Suppressor macrophage (primary cell): ENCODE measurements at places on chromosomes 4 and X.

GRCh38 chr4:94306713-94307112 lies 35.9 kb downstream of the HPGDS start:
- DNase-seq: no peak

GRCh38 chr4:73718375-73719373 lies 21.7 kb upstream of the CXCL8 start:
- DNase-seq: no peak

- no peak for DNase-seq
Measured at GRCh38 chr4:159252491-159252890, 149.6 kb downstream of the RAPGEF2 start.

- no peak for DNase-seq
Measured at GRCh38 chr4:78342125-78342524, 209.4 kb upstream of the ANXA3 start.

- no peak for DNase-seq
Measured at GRCh38 chr4:7705593-7705992, 234.1 kb downstream of the AFAP1 start.

DNA sequence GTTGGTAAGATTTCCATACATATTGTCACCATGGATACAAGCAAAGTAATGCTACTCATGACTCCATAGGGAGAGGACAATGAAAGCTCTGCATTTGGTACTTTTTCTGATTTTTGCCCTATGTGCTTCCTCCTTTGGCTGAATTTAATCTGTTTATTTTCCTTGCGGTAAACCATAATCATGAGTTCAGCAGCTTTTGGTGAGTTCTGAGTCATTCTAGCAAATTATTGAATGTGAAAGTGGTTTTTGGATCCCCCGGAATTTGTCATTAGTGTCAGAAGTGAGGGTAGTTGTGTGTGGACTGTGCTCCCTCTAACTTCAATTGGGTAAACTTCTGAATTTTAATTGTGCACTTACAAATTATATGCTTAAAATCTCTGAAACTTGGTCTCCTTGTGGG lies 170.3 kb downstream of the MOSPD2 start:
- no peak for DNase-seq

DNA sequence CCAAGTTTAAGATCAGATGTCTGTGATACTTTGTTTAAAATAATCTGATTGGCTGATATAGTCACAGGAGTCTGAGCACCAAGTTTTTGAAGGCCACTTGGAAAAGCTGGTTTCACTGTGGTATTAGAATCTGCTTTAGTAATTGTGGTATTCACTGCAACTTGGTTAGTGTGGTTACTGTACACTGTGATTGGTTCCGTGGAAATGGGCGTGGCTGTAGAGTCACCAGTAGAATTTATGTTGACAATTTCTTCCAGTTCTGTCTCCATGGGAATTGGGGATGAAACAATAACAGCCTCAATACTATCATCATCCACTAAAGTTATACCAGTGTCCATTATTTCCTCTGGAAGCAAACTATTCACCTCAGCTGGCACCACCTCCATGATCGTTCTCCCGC lies 26.2 kb downstream of the LIN54 start:
- no peak for DNase-seq

DNA sequence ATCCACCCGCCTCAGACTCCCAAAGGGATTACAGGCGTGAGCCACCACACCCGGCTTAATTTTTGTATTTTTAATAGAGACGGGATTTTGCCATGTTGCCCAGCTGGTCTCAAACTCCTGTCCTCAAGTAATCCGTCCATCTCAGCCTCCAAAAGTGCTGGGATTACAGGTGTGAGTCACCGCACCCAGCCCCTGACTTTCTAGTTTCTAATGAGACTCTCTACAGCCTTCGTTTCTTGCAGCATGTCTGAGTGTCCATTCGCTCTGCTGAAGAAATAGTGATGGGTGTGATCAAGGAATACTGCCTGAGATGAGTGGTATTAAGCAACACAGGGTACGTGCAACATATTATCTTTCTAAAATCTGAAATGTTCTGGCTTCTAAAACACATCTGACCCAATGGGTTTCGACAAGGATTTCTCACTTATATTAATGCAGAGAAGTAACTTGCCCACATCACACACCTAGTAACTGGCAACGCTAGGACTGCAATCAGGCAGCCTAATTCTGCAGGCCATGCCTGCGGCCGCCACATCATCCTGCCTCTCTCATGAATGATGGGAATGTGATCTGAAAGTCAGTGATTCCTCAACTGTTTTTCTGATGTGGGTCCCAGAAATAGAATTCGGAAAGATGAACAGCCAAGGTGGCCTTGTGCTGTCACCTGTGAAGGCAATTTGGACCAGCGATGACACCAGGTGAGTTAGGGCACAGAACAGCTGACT lies 74.3 kb downstream of the RBM47 start:
- DNase-seq: no peak

DNA sequence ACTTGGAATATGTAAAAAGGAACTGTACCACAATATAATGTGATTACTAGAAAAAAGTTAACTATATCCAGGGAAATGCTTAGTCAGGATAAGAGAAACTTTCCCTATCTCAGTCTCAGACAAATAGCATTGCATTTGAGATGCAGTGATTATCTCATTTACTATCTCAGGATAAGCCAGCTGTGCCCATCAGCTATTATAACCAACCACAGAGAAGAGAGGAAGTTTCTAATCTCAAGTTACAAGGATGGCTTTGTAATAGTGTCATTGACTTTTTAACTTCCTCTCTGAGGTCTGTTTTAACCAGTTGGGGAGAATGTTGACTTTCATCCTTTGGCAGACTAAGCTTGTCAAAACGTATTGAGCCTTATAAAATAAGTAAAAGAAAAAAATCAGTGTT lies 56.5 kb downstream of the SNX25 start:
- no peak for DNase-seq

DNA sequence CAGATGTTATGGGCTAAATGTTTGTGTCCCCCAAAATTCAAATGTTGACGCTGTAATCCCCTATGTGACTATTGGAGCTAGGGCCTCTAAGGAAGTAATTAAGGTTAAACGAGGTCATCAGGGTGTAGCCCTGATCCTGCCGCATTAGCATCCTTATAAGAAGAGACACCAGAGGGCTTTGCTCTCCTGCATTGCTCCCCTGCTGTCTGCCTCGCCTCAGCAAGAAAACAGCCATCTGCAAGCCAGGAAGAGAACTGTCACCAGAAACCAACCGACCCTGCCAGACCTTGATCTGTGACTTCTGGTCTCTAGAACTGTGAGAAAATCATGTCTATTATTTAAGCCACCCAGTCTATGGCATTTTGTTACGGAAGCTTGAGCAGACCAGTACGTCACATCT lies 331.9 kb downstream of the DCTD start:
- DNase-seq: no peak

GRCh38 chrX:19739683-19740082 lies 147.7 kb downstream of the SH3KBP1 start:
- peak; percentile 63 for DNase-seq

- DNase-seq: no peak
Measured at GRCh38 chr4:6198768-6199421, 1.5 kb downstream of the JAKMIP1 start.

- no peak for DNase-seq
Measured at GRCh38 chr4:7209699-7210098, 17.4 kb downstream of the SORCS2 start.

DNA sequence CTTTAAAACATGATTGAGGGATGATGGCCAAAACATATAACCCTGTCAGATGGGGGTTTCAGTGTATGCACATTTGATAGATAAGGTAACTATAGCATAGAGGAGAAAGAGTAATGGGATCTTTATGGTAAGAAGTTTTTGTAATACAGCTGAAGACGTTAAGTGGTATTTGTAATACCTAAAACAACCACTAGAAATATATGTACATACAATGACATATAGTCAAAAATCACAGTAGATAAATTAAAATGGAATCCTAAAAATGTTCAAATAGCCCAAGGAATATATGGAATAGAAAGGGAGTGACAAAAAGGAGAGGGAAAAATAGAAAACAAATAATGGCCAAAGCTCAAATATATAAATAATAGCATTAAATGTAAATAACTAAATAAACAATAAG lies 371.3 kb upstream of the FSTL5 start:
- no peak for DNase-seq

- peak; percentile 42 for DNase-seq
Measured at GRCh38 chr4:37365888-37366287, 121.3 kb downstream of the NWD2 start.

DNA sequence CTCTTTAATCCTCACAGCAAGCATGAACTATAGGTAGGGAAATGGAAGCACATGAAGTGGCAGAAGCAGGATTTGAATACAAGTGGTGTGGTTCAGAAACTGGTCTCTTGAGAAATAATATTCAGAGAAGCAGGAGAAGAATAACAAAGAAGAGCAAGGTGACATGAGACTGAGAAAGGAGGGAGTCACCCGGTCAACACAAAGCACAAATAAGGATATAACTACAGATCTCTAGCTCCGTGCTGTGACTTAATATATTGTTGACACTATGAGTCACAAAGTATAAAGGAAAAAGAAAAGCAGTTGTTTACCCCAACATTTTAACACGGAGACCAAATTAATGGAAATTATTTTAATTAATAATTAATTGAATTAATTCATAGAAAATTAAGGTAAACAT lies 204.5 kb downstream of the CPE start:
- no peak for DNase-seq

- no peak for DNase-seq
Measured at GRCh38 chr4:147578051-147578476, 39.1 kb upstream of the TMEM184C start.

DNA sequence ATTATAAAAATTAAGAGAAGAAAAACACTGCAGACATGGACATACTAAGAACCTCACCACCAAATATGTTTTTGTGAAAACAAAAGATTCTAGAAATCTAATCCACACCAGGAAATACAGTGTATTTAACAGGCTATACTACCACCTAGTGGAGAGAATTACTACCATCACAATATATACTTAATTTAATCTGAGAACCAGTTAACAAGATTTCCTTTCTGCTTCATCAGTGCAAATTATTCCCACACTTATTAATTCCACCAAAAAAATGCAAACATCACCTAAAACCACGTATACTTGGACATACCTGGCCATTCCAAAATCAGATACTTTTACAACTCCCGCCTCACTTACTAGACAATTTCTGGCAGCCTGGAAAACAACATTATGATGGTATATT lies 7.0 kb upstream of the TXK start:
- no peak for DNase-seq

GRCh38 chr4:170425040-170425439 lies 335.3 kb upstream of the AADAT start:
- DNase-seq: no peak

DNA sequence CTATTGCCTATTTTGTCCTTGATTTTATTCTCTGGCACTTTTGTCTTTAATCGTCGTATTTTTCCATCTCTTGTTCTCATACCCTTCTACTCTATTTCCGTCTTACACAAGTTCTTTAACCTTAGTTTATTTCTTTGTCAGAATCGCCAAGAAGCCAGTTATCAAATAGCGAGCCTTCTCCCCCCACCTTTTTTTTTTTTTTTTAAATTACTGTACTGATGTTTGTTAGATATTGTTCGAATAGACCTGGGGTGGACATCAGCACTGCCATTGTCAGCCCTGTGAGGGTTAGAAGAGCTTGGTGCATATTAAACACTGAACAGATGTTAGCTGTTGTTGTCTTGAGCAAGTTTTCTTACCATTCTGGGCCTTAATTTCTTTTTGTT lies 1.2 kb downstream of the SPCS3 start:
- DNase-seq: no peak

DNA sequence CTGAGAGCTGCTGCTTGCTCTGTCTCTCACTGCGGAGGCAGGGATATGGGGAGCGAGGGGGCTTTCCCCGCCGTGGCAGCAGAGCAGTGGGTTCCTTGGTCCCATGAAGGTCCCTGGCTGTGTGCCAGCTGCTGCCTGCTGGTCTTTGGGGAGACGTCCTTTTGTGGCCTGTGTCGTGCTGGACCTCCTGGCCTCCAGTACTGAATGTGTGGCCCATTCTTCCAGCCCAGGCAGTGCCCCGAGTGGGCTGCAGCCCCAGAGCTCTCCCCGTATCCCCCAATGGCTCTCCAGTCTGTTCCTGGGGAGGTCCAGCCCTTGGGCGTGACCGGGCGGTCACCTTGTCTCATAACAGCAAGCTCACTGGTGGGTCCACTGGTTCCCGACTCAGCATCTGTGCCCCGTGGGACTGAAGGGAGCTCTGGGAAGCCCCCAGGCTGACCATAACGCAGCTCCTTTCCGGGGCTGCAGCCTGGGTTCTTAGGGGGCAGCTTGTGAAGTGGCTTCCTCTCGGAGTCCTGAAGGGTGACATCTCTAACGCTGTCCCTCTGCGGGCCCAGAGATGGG lies 115.6 kb downstream of the SMIM20 start:
- no peak for DNase-seq

GRCh38 chrX:124406294-124407014 lies 60.1 kb downstream of the SH2D1A start:
- peak; percentile 53 for DNase-seq

DNA sequence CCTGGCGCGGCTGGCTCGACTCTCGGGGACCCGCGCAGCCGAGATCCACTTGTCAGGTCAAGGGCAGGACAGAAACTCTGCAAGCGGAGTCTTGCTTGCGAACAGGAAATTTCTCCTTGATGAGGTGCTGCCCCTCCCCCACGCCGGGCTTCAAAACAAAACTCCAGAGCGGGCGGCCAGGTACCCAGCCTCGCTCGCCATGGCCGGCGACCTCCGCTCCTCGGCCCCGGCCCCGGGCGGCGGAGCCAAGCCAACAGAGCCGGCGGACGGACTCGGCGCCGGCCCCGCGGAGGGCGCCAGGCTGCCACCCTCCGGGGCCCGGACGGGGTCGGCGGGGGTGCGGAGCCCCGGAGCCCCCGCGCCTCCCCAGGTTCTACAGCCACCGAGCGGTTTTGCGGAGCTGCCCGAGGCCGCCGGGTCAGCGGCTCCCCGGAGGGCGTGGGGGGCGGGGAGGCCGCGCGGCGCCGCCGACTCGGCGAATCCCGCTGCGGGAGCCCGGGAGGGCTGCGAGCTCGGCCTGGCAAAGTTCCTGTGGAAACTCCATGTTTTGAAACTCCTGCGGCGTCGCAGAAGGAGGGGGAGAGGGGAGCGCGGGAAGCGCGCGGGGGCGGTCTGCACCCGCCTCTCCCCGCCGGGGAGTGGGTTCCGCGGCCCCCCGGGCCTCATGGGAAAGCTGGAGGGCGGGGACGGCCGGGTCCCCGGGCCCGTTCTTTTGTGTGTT lies 11.7 kb upstream of the BCOR start:
- DNase-seq: peak; percentile 37

- DNase-seq: no peak
Measured at GRCh38 chr4:153398713-153399112, 54.2 kb downstream of the MND1 start.

- DNase-seq: no peak
Measured at GRCh38 chr4:1991596-1992434, 17.0 kb downstream of the NELFA start.

DNA sequence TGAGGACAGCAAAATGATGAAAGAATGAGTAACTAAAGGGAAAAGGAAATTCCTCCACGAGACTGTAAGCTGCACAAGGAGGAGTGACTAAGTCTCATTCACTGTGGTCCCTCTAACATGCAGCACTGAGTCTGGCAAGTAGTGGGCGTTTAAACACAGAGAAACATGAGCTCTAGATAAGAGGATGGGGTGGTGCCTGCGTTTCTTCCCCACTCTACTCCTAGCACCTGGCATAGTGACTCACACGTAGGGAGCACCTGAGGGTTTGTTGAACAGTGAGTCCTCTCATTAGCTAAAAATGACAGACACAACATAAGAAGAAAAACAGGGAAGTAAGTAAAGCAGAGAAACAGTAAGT lies 105.8 kb upstream of the CBR4 start:
- DNase-seq: peak; percentile 72
